CMK (cell line): ENCODE measurements at places on chromosomes 1 and 21.

GRCh38 chr1:35707601-35708440 is 10.9 kb downstream of the C1orf216 start:
- no peak for DNase-seq

- no peak for DNase-seq
Observed at GRCh38 chr1:209802117-209802779, 3.7 kb downstream of the IRF6 start.

DNA sequence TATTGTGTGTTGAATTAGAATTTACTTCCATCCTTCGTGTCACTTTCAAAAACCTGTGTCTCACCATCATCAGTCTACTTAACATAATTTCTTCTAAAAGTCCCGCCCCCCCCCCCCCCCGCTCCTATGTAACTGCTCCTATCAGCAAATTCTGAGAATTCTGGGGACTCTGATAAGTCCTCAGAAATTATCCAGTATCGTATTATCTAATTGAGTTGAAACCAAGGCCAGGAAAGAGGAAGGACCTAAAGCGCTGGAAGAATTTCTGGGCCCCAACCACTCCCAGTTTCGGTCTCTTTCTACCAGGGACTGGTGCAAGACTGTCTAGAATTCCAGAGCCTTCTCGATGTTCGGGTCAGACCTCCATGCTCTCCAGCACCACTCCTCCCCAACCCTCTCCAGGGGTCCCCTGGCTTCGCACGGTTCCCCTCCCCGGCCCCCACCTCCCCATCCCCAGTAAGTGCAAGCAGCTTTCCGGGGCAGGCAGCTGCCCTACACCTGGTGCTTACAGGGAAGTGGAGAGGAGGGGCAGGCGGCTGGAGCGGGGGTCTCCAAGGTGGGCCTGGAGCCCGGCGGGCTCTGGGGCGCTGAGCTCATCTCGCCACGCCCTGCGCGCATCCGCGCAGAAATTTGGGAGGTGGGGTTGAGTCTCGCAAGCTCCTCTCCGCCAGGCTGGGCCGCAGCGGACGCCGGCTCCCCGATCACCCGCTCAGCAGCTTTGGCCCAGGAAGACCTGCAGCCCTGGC is 16.0 kb upstream of the ZNF496 start:
- DNase-seq, result no peak

DNA sequence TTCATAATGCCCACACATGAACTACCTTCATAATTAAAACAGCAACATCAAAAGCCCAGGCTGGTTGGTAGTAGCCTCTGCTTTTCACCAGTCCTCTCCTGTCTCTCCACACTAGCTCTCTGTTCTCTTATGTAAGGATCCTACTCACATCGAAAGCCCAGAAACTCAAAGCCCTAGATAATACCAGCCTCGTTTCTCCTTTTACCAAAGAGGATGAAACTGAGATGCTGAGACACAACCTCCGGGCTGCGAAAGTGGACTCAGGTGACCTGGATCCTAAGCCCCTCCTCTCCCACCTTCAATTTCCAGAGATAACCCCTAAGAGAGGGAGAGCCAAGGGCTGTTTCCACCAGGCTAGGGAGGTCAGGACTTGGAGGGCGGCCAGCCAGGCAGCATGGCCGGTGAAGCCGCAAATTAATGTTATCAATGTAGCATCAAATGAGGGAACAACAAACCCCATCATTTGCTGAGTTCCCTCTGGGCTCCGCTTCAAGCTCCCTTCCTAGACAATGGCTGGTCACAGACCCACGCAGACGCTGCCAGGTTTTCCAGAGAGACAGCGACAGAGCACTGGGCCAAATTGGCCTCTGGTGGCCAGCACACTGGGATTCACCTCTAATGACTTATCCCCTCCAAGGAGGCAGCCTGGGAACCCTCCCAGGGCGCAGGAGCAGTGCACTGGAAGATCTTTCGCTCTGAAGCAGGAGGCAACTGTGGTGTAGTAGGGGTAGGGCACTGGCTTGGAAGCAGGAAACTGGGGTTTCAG is 20.7 kb upstream of the STMN1 start:
- DNase-seq, result no peak

DNA sequence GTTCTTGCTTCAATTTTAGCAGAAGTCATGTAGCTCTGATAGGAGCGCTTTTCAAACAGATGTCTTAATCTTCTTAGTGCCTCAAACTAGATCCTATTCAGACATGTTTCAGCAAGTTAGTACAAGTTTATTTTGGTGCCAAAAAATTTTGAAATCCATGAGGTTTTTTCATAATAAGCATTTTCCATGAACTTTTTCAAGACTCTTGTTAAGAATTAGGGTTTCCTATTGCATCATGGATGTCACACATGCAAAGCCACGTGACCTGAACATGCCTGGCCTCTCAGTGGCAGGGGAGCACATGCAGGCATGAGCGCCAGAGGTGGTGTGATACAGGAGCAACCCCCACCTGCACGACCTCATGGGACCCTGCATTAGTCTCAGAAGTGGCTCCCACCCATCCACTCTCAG is 67.6 kb downstream of the POFUT2 start:
- no peak for DNase-seq

- no peak for DNase-seq
Observed at GRCh38 chr1:13751985-13752384, 52.0 kb downstream of the PRDM2 start.

DNA sequence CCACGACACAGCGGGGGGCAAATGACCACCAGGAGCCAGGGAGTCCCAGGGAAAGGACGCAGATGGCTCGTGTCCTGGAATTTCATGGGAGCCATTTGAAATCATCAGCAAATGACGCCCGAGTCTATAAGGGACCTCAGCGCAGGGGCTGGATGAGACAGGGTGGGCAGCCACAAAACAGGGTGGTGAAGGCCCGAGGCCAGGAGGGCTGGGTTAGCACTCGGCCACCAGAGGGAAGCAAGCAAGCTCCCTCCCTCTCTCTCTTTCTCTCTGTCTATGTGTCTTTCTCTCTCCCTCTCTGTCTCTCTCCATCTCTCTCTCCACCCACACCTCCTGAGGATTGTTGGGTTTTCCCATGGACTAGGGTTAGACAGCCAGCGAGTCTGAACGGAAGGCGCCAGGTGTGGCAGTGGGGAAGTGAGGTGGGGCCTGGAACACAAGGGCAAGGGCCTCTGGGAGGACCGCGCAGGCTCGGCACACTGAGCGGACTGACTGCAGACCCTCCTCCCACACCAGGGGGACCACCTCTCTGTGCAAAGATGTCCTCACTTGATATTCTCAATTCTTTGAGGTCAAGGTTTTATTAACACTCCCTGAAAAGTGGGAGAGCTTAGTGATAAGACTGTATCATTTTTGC is 73.8 kb upstream of the TMPRSS2 start:
- no peak for DNase-seq

GRCh38 chr1:116919802-116920201 is 10.1 kb downstream of the PTGFRN start:
- no peak for DNase-seq

DNA sequence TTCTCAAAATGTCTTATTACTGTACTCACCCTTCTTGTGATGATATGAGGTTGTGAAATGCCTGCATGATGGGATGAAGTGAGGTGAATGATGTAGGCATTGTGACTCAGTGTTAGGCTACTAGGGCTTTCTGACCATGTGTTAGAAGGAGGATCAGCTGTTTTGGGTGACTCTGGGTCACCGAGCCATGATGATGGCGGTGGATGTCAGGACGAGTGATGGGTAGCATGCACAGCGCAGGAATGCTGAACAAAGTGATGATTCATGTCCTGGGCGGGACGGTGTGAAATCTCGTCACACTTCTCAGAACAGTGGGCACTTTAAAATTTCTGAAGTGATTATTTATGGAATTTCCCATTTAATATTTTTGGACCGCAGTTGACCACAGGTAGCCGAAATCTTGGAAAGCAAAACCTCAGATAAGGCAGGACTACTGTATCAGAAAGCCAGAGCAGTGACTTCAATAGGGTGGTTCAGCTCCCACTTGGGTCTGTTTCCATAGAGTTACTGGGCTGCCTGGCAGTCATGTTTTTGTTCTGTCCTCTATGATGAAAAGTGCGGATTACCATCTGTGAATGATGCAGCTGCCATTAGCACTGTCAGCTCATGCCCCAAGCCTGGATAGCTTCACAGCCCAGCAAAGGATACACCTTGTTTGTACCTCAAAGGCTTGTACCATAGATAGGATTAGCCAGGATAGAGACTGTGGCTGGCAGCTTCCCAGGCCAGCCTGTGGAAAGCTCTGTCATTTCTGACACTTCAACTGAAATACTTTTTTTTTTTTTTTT is 26.6 kb downstream of the IL6R start:
- no peak for DNase-seq

- DNase-seq, result no peak
Observed at GRCh38 chr1:49995734-49996133, 28.0 kb downstream of the AGBL4 start.

GRCh38 chr1:165666152-165666825 is 32.1 kb downstream of the ALDH9A1 start:
- DNase-seq, result no peak

GRCh38 chr1:78234496-78234895 is 188.7 kb downstream of the GIPC2 start:
- no peak for DNase-seq
